ENCODE measurements at places on chromosomes 1 and 21.

DNA sequence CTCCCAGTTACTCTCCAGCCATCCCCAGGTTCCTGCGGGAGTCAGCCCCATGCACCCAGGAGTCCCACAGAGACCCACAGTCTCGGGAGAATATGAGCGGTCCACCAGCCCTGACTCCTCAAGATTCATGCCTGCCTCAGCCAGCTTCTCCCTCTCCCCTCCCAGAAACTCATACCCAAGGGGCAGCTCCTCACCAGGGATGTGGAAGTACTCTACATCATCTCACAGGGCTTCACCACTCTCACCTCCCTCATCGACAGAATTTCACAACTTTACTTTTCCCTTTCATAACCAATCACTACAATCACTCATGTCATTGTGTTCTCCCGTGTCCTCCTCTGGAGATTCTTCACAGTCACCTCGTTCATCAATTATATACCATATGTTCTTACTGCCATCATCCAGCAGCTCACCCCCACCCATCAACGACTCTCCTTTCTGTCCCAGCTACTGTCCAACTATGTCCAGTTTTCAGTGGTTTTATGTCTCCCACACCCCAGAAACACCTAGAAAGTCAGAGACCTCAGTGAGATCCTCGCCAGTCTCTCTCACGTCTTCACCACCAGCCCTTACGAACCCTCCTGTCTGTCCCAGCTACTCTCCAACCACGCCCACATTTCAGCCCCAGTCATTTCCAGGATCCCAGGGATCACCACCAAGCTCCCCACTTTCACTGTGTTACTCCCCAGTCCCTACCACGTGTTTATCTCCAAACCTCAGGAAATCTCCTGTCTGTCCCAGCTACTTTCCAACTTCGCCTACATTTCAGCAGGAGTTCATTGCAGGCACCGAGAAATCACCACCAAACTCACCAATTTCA lies 1530.1 kb upstream of the TPTE start:
- no peak for DNase-seq

- DNase-seq: no peak
Measured at GRCh38 chr1:155321639-155322503, 1.2 kb downstream of the RUSC1 start.

DNA sequence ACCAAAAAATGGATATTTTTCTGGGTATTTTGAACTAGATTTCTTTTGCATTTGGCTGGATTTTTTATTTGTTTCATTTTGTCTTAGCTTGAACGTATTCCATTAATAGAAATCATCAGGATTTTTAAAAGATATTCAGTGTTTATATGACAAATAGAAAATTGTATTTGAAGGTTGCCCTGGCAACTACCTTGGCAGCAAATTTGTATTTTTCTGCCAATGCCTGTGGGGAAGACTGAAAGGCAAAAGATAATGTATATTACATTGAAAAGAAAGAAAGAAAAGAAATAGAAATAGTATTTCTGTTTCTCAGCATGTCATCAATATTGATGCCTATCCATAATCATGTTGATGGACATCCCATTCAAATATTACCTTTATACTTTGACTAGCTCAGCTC lies 16.8 kb downstream of the VCAM1 start:
- DNase-seq: no peak

DNA sequence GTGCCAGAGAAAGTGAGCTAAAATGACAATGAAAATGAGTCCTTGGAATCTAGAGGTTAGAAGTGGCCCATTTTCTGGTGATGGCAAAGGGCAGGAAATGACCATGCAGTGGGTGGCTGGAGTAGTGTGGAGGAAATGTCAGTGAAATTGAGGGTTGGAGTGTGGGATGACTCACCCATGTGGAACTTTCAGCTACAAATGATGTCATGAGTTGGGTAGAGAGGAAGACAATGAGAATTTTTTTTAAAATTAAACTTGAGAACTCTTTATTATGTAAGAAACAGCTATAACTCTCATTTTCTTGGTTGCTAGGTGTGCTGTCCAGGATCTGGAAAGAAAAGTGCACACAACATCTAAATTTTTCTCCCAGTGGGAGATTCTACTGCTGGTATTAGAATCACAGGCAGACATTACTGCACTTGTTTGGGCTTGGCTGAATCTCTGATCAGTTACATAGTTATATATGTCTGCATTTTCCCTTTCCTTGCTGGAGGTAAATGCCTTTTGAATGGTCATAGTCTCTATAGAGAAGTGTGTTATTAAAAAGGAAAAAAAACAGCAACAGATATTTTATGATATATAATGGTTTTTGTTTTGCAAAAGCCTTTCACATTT lies 56.8 kb upstream of the GNG12 start:
- no peak for DNase-seq

DNA sequence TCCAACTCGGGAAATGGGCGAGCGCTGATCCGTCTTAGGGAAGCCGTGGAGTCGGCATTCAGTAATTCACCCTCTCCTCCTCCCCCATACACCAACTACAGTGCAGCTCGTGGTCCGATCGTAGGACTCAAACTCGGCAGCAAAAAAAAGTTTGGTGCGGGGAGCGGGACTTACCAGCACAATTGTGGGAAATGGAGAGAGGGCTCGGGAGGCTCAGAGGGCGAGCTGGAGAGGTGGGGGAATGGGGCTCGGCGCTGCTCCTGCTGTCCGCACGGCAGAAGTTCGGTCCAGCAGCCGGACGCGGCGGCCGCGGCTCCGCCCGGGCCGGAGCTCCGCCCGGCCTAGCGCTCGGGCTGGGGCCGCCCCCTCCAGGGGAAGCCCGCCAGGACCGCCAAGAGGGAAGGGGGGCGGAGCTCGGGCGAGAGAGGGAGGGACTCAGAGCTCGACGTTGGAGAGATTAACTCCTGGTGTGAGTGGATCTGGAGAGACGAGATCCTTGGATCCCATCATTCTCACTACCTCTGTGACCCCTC lies 676 bp upstream of the PIAS3 start:
- DNase-seq: peak; percentile 75

GRCh38 chr1:168772428-168773060 lies 43.5 kb upstream of the DPT start:
- DNase-seq: no peak

- DNase-seq: no peak
Measured at GRCh38 chr1:23100074-23100748, 68.4 kb downstream of the LUZP1 start.

- no peak for DNase-seq
Measured at GRCh38 chr21:41925767-41926116, 28.1 kb downstream of the C2CD2 start.

- DNase-seq: no peak
Measured at GRCh38 chr1:230359992-230360668, 66.0 kb downstream of the PGBD5 start.

GRCh38 chr1:33348194-33348593 lies 27.3 kb upstream of the A3GALT2 start:
- DNase-seq: no peak

DNA sequence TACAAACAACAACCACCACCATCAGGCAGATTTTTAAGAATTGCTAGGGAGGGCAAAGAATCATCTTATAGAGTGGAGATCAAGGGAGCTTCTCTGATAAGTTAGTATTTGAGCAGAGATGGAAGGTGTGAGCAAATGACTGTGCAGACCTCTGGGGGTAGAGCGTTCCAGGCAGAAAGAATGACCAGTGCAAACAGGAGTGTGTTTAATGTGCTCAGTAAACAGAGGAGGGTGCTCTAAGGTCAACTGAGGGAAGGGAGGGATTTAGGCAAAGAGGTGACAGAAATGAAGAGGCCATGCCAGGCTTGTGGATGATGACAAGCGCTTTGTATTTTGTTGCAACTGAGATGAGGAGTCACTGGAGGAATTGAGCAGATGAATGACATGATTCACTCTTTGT lies 172.5 kb upstream of the GJB5 start:
- no peak for DNase-seq

DNA sequence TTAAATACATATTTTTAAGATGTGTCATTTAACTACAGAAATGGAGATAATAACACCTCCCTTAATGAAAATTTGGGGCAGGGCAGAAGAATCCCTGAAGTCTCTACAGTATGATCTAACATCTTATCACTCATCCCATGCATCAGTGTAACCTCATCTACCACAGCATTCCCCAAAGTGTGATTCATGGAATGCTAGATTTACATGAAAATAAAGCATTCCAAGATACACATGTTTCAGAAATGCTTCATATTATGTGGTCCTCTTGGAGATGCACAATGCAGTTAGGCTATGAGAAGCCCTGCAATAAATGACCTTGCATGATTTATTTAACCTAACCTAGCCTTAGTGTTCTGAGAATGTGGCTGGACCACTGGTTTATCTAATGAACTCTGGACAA lies 166.9 kb upstream of the SYT6 start:
- no peak for DNase-seq

DNA sequence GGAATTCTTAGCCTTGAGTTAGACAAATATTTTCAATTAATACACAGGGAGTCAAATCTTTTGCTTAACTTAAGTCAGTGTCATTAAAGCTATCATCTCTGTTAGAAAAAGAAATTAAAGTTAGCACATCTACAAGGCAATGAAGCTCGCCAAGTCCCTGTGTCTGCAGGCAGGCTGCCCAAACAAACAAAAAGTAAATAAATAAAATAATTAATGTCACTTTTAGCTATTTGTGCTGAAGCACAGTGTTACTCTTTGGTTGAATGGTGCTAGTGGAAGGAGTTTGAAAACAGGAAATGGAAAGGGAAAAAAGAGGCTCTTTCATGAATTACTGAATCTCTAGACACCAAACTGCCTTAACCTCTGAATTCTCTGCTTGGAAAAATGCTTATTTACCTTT lies 37.1 kb upstream of the COL11A1 start:
- DNase-seq: no peak

DNA sequence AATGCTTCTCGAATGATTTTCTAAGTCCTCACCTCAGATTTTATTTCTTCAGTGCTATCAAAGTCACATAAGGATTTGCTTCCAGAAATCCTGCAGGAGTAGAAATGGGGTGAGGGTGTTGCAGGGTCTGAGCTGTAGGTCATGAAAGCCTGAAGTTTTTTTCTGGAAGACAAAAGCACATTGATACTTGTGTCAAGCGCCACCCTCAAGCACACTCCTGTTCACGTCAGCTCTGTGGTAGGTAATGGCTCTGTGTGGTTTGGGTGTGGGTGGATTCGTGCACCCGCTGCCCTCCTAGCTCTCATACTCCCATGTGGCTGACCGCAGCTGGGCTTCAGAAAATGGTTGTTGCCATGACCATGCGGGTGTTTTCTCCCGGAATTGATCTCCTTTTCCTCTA lies 39.9 kb downstream of the AKNAD1 start:
- DNase-seq: no peak

- no peak for DNase-seq
Measured at GRCh38 chr1:215543191-215543606, 23.9 kb upstream of the KCTD3 start.

- DNase-seq: no peak
Measured at GRCh38 chr1:157335056-157335455, 196.9 kb upstream of the ETV3 start.

DNA sequence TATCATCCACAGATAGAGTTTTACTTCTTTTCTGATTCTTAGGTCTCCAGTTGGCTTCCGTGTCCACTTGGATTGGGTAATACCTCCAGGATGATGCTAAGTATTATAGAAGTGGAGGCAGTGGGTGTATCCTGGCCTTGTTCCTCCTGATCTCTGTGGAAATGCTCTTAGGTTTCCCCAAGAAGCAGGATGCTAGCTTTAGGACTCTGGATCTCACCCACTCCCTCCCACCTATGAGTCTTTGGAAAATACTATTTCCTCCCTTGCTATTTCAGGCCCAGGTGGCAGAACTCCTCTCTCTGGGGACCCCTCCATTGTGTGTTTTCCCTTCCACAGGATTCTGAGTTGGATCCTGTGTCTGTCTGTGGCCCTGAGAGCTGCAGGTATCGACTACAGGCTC lies 86.7 kb downstream of the SIM2 start:
- no peak for DNase-seq

- DNase-seq: no peak
Measured at GRCh38 chr1:203486618-203487370, 7.2 kb upstream of the OPTC start.
